ENCODE measurements at places on chromosomes 2 and 18. TPM values are rescaled to one million over a fixed set of nuclear protein-coding genes. Genes with fewer than 3 reads are reported as not detected.

- peak; percentile 17 for DNase-seq
Observed at GRCh38 chr18:13258921-13259320, 40.4 kb downstream of the LDLRAD4 start.

DNA sequence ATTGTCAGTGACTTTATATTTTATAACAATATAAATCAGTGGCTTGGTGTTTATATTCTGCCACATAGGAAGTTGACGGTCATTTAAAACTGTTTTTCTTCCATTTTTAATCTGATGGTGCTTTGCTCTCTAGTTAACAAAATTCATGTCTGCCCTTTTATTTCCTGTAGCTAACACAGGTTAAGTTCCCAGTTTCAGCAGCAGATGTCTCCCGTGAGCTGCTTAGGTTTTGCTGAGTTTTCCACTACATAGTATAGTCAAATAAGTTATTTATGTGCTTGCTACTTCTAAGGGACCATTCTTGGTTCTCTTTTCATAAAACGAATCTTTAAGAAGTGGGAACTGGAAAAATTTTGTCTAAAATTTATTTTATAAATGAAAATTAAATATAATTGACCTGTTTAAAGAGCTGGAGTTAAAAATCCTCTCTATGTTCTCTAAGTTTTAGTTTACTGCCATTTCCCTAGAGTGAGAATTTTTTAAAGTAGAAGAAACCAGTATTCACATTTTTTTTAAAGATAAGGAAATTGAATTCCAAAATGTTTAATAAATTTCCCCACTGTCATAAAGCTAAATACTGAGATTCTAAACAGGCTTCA, 20.6 kb downstream of the HTR2B start:
- DNase-seq: no peak

DNA sequence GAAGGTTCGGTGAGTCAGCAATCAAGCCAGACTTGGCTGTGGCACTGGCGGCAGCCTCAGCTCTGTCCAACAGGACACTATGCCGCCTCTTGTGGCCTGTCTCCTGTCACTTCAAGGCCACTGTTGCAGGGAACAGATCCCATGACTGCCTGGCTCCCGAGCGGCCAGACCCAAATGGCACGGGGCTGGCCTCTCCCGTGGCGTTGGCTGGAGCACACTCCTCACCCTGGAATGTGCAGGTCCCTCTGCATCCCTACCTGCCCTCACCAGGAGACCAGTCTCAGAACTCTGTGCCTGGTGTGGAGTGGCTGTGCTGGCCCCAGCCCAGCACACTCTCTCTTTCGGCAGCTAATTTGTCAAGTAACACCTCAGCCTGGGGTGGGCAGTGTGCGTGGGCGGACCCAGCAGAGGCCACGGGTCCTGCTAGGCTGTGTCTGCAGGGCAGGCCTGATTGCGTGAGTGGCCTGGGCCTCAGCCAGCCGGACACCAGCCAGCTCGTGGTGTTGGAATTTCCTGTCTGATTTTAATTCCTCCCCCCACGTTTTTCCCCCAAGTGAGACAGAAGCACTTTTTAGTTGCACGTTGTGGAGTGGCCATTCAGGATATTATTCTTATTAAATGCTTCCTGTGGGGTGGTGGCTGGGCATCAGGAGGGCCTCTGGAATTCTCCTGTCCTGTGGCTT, 179.3 kb downstream of the GLI2 start:
- DNase-seq: peak; percentile 91

CRYGC gene
- not detected for total RNA-seq

DNA sequence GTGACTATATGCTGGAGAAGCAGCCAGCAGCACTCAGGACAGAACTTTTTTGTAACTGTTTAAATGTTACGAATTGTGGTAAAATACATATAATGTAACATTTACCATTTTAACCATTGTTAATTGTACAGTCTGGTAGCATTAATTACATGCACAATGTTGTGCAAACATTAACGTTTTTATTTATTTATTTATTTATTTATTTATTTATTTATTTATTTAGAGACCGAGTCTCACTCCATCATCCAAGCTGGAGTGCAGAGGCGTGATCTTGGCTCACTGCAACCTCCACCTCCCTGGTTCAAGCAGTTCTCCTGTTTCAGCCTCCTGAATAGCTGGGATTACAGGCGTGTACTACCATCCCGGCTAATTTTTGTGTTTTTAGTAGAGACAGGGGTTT, 88.7 kb upstream of the TEX51 start:
- no peak for DNase-seq

- no peak for DNase-seq
Observed at GRCh38 chr2:120161190-120161589, 62.0 kb downstream of the TMEM185B start.

GRCh38 chr2:8578335-8579244, 103.3 kb upstream of the ID2 start:
- DNase-seq: no peak

DNA sequence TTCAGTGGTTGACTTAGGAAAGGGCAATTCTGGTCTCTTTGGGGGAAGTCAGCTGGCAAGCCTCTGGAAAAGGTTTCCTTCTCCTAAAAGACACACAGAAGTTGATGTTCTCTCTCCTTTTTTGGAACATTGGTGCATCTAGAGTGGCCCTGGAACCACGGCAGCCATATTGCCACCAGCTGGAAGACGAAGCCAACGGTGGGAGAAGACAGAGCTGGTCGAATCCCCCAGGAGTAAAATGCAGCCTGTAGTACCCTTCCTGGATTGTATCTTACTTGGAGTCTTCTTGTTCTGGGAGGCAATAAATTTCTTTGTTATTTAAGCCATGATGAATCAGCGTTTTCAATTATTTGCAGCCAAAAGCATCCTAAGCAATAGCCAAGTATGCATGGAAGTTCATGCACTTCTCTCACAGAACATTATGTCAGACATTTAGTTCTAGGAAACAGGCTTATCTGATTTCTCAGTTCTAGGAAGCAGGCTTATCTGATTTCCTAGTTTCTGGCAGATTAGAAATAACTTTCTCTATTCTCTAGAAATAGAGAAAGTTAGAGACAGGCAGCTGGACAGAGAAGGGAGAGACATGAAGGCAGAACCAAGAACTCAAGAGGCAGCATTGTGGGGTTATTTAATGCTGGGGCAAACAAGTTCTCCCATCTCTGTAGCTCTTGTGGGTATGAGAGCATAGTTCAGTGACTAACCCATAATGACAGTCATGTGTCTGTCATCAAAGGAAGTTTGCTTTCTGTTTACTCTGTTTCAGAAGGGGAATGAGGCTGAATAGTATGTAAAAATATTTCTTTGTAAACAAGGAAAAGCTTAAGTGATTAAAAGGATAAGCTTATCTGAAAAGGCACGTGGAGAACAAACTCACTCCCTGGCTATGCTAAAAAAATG, 40.5 kb upstream of the NABP1 start:
- no peak for DNase-seq

GRCh38 chr2:185128996-185129395, 530.7 kb downstream of the ZNF804A start:
- DNase-seq: no peak

PLEKHA3 gene
- 44.3 TPM for total RNA-seq

- no peak for DNase-seq
Observed at GRCh38 chr2:12347066-12347493, 369.7 kb upstream of the TRIB2 start.

DNA sequence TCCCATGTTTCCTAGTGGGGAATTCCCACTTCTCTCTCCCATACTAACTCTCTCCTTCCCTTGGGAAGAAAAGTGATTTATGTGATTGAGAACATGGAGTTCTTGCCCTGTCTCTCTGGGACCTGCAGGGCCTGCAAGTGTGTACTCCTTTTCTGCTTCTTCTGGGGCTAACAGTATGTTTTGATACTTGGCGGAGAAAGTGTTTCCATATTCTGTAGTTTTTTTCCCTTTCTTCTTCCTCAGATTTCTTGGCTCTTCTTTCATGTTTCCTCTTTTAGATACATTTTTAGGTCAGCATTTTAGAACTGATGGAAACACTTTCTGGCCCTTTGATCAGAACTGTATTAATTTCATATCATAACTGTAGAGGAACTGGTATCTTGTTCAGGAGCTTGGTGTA, 352.2 kb downstream of the DLGAP1 start:
- no peak for DNase-seq

AMER3 gene
- not detected for total RNA-seq

DNA sequence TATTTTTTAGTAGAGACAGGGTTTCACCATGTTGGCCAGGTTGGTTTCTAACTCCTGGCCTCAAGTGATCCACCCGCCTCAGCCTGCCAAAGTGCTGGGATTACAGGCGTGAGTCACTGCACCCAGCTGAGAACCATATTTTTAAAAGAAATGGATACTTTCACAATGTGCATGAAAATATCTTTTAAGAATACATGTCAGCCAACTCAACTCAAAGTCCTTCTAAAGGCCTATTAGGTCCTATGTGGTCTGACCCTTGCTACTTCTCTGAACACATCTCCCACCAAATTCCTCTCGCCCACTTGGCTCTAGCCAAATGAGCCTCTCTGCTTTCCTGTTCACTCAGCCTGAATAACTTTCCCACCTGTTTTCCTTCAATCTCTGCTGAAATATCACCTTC, 119.6 kb downstream of the MTX2 start:
- no peak for DNase-seq

NT5DC4 gene
- not detected for total RNA-seq

FAHD2A gene
- 28.8 TPM for total RNA-seq

FKBP1B gene
- 2.0 TPM for total RNA-seq

DNA sequence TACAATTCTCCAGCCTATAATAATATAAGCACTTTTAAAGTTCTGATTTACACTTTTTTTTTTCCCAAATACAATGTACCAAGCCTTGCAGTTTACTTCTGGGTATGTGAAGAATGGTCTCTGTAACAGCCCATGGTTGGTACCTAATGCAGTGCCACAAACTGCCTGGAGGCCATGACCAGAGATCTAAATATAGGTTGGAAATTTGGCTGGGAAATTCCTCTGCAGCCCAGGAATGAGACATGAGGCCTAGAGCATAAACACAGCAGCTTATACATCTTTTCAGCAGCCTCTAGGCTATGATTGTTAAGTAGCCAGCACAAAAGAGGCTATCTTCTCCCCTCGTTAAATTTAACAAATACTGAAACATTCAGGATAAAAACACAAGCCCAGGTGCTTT, 432.0 kb upstream of the FAM98A start:
- no peak for DNase-seq

CCL20 gene
- total RNA-seq: not detected

- DNase-seq: no peak
Observed at GRCh38 chr2:11500702-11501303, 33.0 kb upstream of the GREB1 start.

DNA sequence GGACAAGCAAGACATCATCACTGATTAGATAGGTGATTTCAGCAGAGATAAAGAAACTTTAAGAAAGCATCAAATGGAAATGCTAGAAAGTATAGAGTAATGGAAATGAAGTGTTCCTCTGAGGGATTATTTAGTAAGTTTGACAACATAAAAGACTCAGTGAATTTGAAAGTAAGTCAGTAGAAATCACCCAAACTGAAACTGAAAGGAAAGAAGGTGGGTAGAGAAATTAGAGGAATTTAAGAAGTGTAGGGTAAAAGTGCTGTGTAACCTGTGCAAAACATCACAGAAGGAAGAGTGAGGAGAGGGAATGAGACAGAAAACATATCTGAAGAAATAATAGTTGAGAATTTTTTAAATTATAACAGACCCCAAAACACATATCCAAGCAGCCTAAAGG, 343.1 kb downstream of the CBLN2 start:
- no peak for DNase-seq

GULP1 gene
- total RNA-seq: 5.1 TPM

FAM237A gene
- 1.9 TPM for total RNA-seq

GLI2 gene
- total RNA-seq: 1.8 TPM

DNA sequence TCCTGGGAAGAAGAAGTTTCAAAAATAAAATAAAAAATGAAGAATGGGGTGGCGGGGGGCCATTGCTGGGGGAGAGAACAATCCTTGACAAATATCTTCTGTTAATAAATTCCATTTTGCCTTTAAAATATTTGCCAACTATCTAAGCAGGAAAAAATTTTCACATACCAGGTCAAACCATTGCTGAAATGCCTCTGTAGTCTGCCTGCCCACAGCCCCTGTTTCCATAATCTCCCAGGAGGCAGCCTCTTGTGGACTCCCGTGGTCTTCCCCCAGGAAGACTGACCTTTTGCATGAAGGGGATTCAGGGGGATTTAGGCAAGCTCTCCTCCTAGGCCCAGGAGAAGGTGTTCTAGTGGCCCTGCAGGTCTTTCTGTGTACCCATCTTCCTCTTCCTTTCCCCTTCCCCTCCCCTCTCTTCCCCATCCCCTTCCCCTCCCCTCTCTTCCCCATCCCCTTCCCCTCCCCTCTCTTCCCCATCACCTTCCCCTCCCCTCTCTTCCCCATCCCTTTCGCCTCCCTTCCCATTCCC, 61.0 kb downstream of the RPL37A start:
- DNase-seq: no peak

SP140 gene
- 0.57 TPM for total RNA-seq

- no peak for DNase-seq
Observed at GRCh38 chr2:73984203-73984921, at the start of gene TET3. Gene TET3, plus strand, starts transcription at chr2:73984910. Its CDS starts 1,494 bp downstream, at chr2:73986404.

EVX2 gene
- not detected for total RNA-seq

GRCh38 chr2:201860636-201861066, 54.3 kb downstream of the CDK15 start:
- DNase-seq: no peak

GRCh38 chr2:201444746-201445465, 6.4 kb downstream of the TRAK2 start:
- DNase-seq: no peak

KIF1A gene
- 10.2 TPM for total RNA-seq

DNA sequence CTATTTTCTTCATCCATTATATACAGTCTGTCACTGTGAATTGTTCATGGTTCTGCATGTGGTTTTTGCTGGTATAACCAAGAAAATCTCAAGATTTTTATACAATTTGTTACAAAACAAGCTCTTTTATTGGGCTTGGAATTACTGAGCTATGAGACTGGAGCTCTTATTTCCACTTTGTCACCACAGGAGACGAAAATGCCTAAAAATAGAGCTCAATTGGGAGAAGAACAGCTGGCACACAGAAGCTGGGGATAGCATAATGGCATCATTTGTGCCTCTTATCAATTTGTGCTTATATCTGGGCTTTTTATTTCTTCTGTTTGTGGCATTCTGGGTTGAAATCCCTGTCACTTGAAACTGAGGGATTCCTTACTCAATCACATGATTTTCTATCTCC, 219.1 kb downstream of the CALCRL start:
- no peak for DNase-seq

CD207 gene
- total RNA-seq: 0.16 TPM
